ENCODE measurements at places on chromosomes 4 and X. TPM values are rescaled to one million over a fixed set of nuclear protein-coding genes. Genes with fewer than 3 reads are reported as not detected.

Gene WWC2
- total RNA-seq, result 9.1 TPM

GRCh38 chrX:129659141-129659540 is 4.4 kb upstream of the APLN start:
- no peak for DNase-seq

GRCh38 chrX:84709987-84710386 is 207.7 kb upstream of the HDX start:
- DNase-seq, result no peak

DNA sequence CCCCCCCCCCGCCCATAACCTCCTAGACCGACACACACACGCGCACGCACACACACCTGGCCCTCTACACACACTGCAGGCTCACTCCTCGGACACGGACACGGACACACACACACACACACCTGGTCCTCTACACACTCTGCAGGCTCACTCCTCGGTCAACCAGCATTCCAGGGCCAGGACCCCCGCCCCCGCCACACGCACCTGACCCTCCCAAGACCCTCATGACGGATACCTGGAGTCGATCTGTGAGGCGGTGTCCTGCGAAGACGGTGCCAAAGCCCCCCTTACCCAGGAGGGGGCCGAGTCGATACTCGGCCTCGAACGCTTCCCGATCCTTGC is 552 bp downstream of the PIM2 start:
- DNase-seq, result no peak

- DNase-seq, result peak; percentile 19
Measured at GRCh38 chrX:120213438-120214265, 37.0 kb upstream of the ZBTB33 start.

GRCh38 chr4:2901186-2901585 is 57.5 kb downstream of the ADD1 start:
- DNase-seq, result no peak

DNA sequence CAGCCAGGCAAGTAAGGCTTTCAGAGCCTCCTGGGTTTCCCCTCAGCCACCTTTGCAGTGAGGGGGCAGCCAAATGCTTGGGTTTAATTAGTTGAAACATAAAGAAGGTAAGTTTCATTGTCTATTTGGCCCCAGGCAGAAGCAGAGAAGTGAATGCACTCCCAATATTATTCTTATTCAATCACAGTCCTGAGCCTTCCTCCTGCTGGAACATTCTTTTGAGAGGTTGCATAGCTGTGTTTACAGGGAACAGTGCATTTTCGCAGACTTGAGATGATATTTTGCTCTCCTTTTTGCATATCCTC is 13.9 kb downstream of the SLC2A9 start:
- no peak for DNase-seq

DNA sequence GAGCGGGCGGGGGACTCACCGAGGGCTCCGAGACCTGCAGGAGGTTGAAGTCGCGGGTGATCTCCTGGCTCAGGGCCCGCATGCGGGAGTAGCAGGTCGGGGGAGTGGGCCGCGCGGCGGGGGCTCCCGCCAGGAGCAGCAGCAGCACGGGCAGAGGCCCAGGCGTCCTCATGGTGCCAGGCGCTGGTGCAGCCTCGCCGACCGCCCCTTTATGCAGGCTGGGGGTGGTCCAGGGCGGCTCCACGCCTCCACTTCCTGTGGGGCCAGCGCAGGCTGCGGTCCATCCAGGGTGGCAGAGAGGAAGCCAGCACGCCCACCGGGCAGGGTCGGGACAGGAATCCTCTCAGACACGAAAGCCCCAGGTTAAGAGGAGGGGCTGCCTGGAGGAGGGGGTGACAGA is at the start of gene CYTL1:
Gene CYTL1, minus strand, starts transcription at position 185 of the 400 bp plus-strand sequence. Its CDS starts 13 bp downstream, at position 172.
- DNase-seq, result no peak

GRCh38 chr4:119932277-119932676 is 134.4 kb downstream of the MAD2L1 start:
- no peak for DNase-seq

Gene IL1RAPL1
- not detected for total RNA-seq

Gene CFP
- total RNA-seq, result 28.2 TPM

GRCh38 chrX:32614707-32615106 is 596.6 kb downstream of the DMD start:
- DNase-seq, result no peak

DNA sequence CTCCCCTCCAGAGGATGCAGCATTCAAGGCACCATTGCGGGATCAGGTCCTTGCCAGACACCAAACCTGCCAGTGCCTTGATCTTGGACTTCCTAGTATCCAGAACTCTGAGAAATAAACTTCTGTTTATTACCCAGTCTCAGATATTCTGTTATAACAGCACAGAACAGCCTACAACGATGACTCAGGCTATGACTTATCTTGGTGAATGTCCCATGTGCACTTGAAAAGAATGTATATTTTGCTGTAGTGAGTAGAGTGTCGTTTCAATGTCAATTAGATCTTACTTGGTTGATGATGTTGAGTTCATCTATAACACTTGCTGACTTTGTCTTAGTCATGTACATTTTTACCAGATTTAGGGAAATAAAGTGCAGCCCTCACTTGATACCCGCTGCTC is 34.5 kb upstream of the PGRMC1 start:
- no peak for DNase-seq

- no peak for DNase-seq
Measured at GRCh38 chr4:124541652-124542420, 170.7 kb downstream of the ANKRD50 start.

Gene COMMD8
- total RNA-seq, result 11.7 TPM

Gene XAGE1A
- not detected for total RNA-seq

DNA sequence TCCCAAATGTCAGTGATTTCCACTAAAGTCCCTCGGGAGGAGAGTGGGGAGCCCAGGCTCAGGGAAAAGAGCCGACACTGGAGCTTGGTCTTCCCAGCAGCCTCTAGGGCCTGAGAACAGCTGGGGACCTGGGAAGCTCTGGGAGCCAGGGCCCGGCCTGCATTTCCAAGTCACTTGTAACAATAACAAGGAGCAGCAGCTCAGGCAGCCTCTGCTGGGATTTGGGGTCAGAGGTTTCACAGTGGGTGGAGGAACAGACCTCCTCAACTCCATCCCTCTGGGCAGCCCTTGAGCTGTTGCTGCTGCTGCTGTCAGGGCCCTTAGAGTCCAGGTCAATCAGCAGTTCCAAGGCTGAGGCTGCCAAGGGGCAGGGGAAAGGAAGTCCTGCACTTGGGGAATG is 11.1 kb downstream of the STARD8 start:
- DNase-seq, result no peak

DNA sequence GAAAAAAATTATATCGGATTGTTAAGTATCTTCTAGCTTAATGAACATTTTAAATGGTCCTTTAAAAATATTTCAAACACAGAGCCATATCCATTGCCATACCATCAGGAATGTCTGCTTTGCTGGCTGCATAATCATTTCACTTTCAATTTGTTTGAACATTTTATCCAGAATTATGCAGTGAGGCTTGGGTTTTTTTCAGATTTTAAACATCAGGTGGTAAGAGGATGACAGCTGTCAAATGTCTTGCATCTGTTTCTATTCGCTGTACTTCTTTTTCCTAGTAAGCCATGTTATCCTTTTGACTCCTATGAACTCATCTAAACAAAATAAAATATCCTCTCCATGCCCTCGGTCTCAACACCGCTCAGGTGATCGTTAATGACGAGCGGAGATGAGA is 802 bp downstream of the RFC1 start:
- DNase-seq, result no peak

Gene SLC49A3
- total RNA-seq, result 0.53 TPM

Gene WFS1
- 5.7 TPM for total RNA-seq

Gene PPP1R3F
- 17.5 TPM for total RNA-seq

Gene UBE2A
- 44.8 TPM for total RNA-seq

Gene C1QTNF7
- not detected for total RNA-seq

Gene MUC7
- not detected for total RNA-seq

Gene HTR2C
- not detected for total RNA-seq

Data from T-cell (primary cell).